ENCODE measurements at places on chromosomes 1 and 21.

DNA sequence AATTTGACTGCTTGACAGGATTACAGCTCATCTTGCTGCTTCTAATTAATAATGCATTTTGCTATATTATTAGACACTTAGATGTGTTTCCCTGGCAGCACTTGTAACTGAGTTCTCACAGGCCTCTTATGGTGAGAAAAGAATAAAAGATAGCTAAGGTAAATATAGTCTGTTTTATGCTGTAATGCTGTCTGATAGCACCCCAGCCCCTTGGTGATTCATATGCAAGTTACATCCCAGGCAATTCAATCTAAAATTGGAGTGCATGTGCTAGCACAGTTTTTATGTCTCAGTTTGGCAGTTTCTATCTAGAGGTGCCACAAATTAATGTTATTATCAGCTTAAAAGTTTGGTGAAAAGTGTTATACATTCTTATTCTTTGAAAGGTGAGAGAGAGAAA lies 42.2 kb downstream of the RGS13 start:
- no peak for DNase-seq

DNA sequence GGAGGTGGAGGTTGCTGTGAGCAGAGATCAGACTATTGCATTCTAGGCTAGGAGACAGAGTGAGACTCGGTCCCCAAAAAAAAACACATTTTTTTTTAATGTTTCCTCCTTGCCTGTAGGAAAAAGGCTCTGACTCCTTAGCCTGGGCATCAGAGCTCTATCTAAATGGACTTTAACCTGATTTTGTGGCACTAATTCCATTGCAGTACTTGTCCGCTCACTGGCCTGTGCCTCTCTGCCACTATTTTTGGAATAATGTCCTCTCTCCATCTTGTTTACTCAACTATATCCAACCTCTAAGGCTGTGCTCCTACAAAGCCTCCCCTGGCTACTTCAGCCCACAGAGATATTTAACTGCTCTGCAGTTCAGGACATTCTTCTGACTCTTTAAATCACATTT lies 26.5 kb downstream of the METTL18 start:
- no peak for DNase-seq

DNA sequence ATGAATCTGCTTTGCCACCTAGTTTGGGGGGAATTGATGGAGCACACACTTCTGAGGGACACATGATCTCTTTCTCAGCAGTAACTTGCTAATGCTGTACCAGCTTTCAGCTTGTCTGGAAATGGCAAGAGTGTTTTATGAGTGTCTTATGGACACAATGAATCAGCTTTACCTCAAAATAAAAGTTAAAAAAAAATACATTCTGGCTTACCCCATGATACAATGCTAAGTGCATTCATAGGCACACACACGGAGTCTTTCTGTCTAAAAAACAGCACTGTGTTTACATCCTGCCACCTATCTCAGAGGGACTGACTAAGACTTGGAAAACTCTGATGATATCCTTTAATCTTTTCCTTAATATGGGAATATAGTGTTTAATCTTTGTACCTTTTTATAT lies 455.5 kb upstream of the ADAMTS5 start:
- DNase-seq: no peak

GRCh38 chr1:21152423-21153100 lies 24.1 kb downstream of the EIF4G3 start:
- DNase-seq: no peak

DNA sequence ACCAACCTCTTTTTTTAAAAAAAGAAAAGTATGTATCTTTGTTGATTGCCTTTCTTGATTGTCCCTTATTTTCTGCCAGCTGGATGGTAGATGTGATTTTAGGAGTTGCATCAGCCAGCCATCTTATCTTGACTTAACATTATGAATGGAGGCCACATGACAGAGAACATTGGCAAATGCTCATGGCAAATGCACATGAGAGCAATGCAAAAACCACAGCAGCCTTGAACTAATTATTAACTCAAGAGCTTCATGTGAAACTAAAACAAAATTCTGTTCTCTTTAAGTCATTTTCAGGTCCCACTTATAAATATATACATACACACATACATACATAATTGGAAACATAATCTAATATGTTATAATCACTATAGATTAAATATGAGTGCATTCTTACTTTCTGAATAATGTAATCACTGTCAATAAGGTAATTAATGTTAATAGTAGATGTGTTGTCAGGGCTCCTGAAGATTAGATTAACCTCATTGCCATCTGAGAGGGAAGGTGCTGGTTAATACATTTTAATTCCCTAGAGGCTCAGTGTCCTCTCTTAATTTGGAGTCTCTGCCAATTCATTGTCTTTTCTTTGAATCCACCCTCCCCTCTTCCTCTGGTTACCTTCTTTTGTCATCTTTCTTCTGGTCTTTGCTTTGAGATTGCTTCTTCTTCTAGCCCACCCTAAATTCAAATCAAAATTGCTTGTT lies 962.2 kb downstream of the ADGRL2 start:
- DNase-seq: no peak

DNA sequence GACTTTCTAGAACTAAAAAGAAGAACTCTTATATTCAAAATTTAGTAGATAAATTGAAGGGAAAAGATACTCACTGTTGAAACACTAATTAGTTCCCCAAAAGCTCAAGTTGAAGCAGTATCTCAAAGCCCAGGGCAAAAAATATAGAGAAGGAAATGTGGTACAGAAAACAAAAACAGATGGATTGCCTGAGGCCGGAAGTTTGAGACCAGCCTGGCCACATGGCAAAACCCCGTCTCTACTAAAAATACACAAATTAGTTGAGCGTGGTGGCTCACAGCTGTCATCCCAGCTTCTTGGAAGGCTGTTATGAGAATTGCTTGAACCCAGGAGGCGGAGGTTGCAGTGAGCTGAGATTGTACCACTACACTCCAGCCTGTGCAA lies 36.0 kb downstream of the FAM177B start:
- no peak for DNase-seq

- DNase-seq: no peak
Measured at GRCh38 chr1:19112891-19113696, 97.0 kb downstream of the UBR4 start.

DNA sequence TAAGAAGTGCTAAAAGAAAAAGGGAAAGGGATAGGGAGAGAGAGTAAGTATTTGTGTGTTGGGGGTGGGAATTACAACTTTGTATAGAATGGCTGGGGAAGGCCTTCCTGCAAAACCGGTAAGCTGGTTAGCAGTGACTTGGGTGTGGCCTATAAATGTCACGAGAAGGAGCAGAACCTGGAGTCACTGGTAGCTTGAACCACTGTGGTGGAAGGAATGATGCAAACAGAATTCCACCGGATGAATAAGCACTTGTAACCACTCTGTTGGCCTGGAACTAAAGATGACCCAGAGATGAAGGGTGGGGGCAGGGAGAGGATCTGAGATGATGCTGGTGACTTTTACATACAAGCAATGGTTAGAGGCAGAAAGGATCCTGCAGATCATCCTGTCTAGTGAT lies 8.9 kb downstream of the XKR8 start:
- DNase-seq: no peak

- no peak for DNase-seq
Measured at GRCh38 chr1:101262630-101263348, 26.0 kb downstream of the S1PR1 start.

DNA sequence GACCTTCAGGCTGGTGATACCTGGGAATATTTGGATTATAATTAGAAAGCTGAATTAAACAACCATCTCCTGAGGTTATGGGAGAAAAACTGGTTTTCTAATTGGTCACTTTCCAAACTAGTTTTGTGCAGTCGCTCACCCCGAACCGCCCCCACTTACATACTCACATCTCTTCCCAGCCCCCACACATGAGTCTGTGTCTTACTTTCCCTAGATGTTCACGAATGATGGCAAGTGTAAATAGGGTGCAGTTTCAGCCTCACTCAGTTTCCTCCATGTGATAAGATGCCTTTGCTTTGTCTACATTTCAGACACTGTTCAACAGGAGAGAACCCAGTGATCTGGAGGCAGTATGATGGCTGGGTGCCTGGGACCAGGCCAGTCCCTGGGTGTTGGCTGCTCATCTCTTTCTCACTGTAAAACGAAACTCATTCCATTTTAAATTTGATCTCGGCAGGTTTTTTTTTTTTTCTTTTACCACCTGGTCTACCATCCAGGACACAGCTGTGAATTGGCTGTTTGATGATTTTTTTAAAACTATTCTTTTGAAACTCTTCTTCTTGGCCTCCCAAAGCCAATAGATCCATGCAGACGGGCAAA lies 164.3 kb upstream of the RAB4A start:
- DNase-seq: no peak

GRCh38 chr1:6447818-6448748 lies 17.9 kb downstream of the TNFRSF25 start:
- no peak for DNase-seq

- no peak for DNase-seq
Measured at GRCh38 chr1:226466296-226466695, 58.4 kb upstream of the PARP1 start.

DNA sequence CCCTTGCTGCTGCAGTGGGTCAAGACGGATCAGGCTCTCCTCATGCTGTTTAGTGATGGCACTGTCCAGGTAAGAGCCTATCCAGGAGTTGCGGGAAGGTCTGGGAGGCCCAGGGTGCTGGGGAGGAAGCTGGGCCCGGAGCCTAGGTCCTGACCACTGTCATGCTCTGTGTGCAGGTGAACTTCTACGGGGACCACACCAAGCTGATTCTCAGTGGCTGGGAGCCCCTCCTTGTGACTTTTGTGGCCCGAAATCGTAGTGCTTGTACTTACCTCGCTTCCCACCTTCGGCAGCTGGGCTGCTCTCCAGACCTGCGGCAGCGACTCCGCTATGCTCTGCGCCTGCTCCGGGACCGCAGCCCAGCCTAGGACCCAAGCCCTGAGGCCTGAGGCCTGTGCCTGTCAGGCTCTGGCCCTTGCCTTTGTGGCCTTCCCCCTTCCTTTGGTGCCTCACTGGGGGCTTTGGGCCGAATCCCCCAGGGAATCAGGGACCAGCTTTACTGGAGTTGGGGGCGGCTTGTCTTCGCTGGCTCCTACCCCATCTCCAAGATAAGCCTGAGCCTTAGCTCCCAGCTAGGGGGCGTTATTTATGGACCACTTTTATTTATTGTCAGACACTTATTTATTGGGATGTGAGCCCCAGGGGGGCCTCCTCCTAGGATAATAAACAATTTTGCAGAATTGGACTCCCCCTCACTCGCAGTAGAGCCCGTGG lies 1.7 kb downstream of the DYNLT4 start:
- DNase-seq: no peak

- no peak for DNase-seq
Measured at GRCh38 chr21:26389971-26390641, 183.0 kb downstream of the CYYR1 start.

GRCh38 chr1:178411756-178412399 lies 84.9 kb downstream of the CLEC20A start:
- peak; percentile 14 for DNase-seq

DNA sequence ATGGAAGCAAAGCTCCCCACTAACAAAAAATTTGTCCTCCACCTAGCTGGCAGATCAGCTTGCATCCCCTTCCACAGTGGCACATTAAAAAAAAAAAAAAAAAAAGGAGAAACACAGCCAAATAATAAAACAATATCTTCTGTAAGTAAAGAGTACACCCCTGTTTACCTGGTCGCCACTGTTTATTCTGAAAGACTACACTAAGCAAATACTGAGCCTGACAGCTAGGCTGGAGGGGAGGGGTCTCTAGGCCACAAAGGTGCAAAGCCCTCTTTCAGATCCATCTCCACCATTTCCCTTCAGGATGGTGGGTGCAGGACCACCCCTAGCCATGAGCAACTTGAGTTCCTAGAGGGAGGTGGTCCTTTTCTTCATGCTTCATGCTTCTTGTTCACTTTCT lies 22.8 kb upstream of the SLC45A3 start:
- no peak for DNase-seq

DNA sequence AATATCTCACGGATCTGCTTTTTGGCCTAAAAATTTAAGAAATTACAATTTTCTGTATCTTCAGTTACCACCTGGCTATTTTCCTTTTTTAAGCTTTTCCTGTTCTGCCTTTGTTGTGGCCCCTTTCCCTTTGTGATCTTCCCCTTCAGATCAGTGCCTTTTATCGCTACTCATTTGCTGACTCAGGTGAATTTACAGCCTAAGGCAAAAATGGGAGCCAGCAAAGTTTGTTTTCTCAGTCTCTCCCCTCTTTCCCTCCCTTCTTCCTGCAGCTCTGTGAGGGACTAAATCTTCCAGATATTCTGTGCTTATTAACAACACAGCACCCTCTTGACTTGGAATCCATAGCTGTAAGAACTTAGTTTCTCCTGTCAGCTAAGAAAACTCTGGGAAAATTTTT lies 5.3 kb upstream of the PRRC2C start:
- no peak for DNase-seq

GRCh38 chr1:247266053-247266452 lies 10.2 kb downstream of the VN1R5 start:
- no peak for DNase-seq

DNA sequence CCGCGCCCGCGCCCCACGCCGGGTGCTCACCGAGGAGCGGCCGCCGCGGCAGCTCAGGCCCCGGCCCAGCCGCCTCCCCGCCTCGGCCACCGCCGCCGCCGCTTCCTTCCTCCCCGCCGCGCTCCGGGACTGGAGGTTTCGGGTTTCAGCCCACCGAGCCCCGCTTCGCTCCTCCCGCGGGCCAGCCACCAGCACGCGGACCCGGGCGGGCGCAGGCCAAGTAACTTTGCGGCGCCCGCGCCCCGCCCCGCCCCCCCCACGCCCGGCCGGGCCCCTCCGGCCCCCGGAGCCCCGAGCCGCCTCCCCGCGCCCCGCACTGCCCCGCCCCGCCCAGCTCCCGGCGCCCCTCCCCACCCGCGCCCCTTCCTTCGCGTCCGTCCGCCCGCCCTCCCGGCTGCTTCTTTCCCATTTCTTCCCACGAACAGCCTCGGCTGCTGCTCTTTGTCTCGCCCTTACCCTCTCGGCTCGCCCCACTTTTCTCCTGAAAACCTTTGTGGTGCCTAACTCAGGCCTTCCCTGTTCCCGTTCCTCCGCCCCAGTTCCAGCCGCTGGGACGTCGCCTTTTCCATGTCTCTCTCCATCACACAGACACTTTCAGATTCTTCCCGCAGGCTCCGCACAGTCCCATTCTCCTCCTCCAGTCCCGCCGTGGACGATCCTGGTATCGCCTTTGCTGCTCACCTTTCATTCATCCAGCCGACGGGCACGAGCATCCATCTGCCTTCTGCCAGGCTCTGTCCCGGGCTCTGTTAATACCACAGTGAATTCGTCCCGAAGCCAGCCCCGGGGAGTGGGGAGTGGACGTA lies at the start of gene GPR161:
Gene GPR161 (minus strand): TSS at position 222 of the 806 bp plus-strand sequence. CDS start 32,080 bp downstream, outside the sequence.
- DNase-seq: peak; percentile 69

DNA sequence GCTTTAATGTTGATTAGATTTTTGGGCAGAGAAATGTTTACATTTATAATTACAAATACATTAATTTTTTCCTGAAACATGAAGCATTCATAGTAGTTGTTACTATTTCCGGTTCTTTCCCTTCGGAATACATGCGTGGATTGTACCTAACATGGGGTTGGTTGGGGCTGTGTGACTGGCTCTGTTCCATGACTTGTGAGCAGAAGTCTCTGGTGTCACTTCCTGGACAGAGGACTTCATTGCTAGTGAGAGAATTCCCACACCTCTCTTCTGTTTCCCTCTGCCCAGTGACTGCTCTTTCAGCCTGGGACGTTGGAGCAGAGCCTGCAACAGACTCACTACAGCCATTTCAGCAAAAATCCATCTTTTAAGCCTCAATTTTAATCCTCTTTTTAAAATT lies 231.4 kb downstream of the GRIK1 start:
- no peak for DNase-seq

Data from GM20000 (cell line).